Activated T-cell treated with anti-CD3 and anti-CD28 coated beads, Interleukin-2, amount 50 U/mL, for 1 hour (primary cell): ENCODE measurements at places on chromosomes 13 and 19.

DNA sequence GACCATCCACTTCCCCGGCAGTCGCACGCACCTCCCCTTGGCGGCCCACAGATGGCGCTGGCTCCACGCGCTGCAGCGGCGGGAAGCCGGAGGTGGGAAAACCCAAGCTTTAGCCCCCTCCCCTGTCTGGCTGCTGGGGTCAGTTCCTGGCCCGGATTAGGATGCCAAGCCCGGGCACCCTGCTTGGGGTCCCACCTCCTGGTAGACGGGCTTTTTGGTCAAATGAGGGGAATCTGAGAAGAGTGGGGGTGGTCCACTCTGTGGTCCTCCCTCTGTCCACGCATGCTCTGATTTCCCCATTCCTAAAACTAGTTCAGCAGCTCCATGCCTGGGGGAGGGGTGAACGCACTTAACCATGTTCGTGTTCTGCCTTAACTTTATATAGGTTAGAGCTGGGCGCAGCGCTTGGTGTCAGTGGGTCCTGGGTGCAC, 8.1 kb upstream of the ADGRE2 start:
- DNase-seq = peak; percentile 32

- peak; percentile 85 for DNase-seq
Observed at GRCh38 chr19:41958367-41959055, 610 bp downstream of the RABAC1 start.

GRCh38 chr13:76878043-76878442, 8.2 kb downstream of the KCTD12 start:
- DNase-seq = no peak

GRCh38 chr13:111460548-111461444, 140.4 kb downstream of the TEX29 start:
- no peak for DNase-seq

GRCh38 chr19:8595651-8596050, 14.9 kb downstream of the ADAMTS10 start:
- no peak for DNase-seq

- no peak for DNase-seq
Observed at GRCh38 chr19:18307271-18307681, 15.6 kb downstream of the LSM4 start.

GRCh38 chr13:33362986-33363727, 77.6 kb upstream of the STARD13 start:
- DNase-seq = no peak

- DNase-seq = no peak
Observed at GRCh38 chr13:48682436-48682835, 28.7 kb downstream of the CYSLTR2 start.

GRCh38 chr19:6678690-6679109, 8.7 kb upstream of the TNFSF14 start:
- no peak for DNase-seq

DNA sequence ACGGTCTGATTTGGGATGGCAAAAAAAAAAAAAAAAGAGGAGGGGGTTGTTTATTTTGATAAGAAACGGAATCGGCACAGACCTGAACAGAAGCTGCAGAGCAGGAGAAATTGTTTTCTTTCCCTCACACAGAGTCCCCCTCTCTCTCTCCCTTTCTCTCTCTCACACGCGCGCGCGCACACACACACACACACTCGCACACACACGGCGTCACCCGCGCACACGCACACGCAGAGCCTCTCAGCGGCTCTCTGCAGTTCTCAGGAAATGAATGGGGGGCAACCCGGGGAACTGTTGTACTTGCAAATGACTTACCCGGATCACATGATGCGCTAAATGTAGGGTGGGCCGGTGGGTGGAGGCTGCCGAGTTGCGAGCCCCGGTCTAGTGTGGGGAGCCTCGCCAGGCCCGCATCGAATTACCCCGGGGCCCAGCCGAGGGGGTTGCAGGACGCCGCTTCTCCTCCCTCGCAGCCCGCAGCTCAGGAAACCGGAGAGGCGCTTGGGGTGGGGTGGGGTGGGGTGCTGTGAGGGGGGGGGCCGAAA, 475 bp downstream of the KLF12 start:
- peak; percentile 84 for DNase-seq

DNA sequence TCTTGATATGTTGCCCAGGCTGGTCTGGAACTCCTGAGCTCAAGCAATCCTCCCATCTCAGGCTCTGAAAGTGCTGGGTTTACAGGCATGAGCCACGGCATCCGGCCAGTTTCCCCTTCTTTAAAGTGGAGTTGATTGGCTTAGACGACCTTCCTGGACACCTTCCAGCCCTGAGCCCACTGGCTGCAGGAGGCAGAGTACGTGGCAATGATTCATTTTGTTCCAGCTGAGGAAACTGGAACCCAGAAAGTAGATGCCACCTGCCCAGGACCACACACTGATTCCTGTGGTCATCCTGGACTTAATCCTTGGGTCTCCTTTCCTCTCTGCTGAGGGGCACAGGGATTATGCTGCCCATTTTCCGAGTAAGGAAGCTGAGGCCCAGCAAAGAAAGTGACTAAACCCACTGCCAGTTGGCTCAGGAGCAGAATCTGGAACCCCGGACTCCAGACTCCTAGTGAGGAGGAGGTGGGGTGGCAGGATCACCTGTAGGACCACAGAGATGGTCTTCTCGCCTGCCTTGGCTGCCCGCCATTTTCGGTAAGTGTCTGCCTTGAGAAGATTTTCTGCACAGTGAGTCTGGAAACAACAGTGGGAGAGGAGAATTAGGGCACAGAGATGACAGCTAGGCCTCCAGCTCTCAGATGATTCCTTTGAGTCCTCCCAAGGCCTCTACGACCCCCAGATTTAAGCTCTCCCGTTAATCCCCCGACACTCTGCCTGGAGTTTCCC, 737 bp downstream of the XRCC1 start:
- no peak for DNase-seq

DNA sequence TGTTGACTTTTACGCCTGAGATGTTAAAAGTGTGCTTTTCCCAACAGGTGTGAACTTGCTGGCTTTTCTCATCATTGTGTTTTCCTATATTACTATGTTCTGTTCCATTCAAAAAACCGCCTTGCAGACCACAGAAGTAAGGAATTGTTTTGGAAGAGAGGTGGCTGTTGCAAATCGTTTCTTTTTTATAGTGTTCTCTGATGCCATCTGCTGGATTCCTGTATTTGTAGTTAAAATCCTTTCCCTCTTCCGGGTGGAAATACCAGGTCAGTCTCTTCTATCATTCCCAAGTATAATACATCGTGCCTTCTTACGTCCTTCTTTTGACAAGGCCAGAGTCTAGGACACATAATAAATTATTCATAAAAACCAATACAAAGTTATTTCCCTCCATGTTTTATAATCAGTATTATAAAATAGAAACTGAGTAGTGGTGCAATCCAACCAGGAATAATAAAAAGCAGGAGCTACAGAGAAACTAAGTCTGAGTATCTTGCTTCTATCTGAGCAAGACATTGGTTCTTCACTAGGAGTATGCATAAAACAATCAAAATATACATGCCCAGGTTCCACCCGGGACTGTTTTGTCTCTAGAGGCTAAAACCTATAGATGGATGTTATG, 57.9 kb downstream of the RXFP2 start:
- DNase-seq = no peak

- DNase-seq = no peak
Observed at GRCh38 chr19:46069806-46070341, 29.1 kb upstream of the IGFL4 start.

- DNase-seq = no peak
Observed at GRCh38 chr13:41610404-41610803, 153.1 kb downstream of the RGCC start.

GRCh38 chr13:33261387-33262061, 24.0 kb downstream of the STARD13 start:
- DNase-seq = no peak

DNA sequence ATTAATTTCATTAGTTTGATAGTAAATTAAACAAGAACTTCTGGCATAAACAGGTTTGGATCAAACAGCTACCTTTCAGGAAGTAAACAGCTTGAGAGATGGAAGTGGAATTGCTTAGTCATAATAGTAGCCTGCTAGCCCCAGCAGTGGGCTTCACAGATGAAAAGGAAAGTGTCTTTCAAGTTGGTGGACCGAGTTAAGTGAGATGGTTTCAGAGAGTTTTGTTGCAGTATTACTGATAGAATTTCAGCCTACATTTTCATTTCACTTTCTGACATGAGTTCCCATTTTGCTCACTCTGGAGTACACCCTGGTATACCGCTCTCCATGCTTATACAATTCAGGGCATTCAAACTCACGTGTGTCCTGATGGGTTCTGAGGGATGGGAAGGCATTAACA, 2.0 kb upstream of the PTOV1 start:
- DNase-seq = no peak

GRCh38 chr13:95703576-95703975, 26.6 kb downstream of the DNAJC3 start:
- DNase-seq = no peak

DNA sequence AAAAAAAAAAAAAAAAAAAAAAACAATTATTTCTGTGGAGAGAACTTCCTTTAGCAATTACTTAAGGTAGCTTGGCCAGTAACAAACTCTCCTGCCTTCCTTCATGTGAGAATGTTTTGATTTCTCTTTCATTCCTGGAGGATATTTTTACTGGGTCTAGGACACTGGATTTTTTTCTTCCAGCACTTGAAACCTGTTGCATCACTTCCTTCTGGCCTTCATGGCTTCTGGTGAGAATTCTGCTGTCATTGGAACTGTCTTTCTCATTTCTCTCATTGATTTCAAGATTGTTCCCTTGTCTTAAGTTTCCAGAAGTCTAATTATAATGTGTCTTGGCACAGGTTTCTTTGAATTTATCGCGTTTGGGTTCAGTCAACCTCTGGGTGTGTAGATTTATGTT, 19.3 kb upstream of the RAB20 start:
- no peak for DNase-seq

DNA sequence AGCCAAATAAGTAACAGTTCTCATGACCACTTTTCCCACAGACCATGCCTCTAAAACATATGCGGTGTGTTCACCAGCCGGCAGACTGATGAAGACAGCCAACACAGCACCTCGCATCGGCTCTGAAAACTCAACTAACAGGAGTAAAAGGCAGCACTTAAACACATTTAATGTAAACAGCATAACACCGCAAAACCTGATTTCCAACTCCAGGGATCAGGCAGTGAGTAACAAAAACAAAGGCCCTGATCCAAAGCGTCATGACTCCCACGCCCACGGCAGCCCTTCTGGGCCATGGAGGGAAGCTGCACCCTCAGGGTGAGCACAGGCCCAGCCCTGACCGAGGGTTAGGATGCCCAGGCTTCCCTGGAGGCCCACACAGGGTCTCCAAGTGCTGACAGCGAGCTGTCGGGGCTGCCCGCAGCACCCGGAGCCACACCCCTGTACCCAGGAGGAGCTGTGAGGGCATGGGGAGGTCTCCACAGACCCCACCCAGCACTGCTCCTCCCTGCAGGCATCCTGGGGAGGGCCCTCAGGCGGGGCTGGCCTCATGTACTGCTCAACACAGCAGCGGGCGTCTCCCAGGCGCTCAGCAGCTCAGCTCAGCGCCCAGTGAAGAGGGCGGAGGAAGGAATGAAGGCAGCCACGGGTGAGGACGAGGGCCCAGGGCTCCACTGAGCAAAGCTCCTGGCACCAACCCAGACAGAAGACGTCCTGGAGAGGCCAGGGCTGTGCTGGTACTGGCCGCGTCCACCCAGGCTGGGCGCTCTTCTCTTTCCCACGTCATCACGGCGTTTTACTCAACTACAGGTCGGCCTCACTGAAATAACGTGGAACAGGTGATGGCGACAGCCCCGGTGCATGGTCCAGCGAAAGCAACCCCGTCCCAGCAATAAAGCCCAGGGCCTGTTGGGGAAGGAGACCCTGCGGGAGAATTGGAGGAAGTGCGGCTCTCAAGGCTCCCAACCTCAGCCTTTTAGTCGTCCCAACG, 53.7 kb downstream of the RASA3 start:
- peak; percentile 31 for DNase-seq

GRCh38 chr13:112102243-112102642, 35.3 kb downstream of the SOX1 start:
- no peak for DNase-seq

GRCh38 chr19:5246554-5247155, 94.0 kb downstream of the PTPRS start:
- DNase-seq = no peak

- no peak for DNase-seq
Observed at GRCh38 chr19:3981373-3981735, 3.9 kb downstream of the EEF2 start.

DNA sequence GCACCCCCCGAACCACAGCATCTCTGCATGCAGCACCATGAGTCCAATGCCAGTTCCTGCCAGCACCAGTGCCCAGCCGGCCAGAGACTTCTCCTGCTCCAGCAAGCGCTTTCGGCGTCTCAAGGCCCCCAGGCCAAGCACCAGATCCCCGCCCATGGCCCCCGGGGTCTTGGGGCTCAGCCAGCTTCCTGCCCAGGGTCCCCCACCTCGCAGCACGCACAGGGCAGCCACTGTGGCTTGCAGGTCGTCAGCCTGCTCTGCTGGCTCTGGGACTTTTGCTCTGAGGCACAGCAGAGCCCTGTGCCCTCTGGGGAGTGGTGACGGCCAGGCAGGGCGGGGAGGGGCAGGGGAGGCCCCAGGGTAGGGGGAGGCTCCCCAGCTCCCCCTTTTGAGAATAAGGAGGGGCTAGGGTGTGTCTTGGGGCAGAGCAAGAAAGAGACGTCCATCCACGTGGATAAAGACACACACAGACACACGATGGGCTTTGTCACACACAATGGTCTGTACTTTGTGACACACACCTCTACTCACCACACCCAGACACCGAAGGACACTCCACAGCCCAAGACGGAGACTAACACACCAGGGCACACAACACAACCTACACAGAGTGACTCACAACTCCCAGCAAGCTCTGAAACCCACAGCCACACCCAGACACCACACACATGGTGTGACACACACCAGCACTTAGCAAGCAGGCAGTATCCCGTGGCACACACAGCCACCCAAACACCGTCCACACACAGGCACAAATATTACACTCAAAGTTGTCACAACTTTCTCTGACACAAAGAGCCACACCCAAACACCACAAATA, at the start of gene KCNN4:
Gene KCNN4, minus strand, starts transcription at position 268 of the 820 bp plus-strand sequence. Its CDS starts 112 bp downstream, at position 156.
- DNase-seq = peak; percentile 59

GRCh38 chr13:30175166-30175565, 132.2 kb downstream of the KATNAL1 start:
- DNase-seq = no peak

- peak; percentile 91 for DNase-seq
Observed at GRCh38 chr19:19203012-19203856, at the start of gene NR2C2AP. NR2C2AP (minus strand) TSS chr19:19203414; CDS start chr19:19203060, 354 bp downstream.

DNA sequence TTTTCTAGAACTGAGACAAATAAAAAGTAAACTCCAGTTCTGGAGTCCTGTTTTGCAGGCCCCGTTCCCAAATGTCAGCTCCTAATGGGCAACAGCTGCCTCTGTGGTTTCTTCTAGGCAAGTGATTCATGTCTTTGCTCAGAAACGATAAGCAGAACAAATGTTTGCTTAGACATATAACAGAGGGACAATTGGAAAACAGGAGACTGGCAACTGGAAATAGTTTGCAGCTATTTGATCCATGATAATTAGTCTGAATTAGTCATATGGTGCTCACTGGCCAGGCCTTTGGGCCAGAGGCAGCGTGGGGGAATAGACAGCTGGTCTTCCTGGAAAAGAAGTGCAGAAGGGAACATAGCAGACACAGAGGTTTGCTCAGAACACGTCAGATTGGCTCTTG, 29.2 kb upstream of the TSHZ3 start:
- DNase-seq = no peak

- peak; percentile 83 for DNase-seq
Observed at GRCh38 chr19:35153701-35154524, 622 bp upstream of the FXYD5 start.

GRCh38 chr13:105159841-105160240, 1375.6 kb downstream of the EFNB2 start:
- DNase-seq = no peak

GRCh38 chr13:73325723-73326558, 267.1 kb downstream of the KLF5 start:
- DNase-seq = no peak
